ENCODE measurements at places on chromosomes 5 and 9.

DNA sequence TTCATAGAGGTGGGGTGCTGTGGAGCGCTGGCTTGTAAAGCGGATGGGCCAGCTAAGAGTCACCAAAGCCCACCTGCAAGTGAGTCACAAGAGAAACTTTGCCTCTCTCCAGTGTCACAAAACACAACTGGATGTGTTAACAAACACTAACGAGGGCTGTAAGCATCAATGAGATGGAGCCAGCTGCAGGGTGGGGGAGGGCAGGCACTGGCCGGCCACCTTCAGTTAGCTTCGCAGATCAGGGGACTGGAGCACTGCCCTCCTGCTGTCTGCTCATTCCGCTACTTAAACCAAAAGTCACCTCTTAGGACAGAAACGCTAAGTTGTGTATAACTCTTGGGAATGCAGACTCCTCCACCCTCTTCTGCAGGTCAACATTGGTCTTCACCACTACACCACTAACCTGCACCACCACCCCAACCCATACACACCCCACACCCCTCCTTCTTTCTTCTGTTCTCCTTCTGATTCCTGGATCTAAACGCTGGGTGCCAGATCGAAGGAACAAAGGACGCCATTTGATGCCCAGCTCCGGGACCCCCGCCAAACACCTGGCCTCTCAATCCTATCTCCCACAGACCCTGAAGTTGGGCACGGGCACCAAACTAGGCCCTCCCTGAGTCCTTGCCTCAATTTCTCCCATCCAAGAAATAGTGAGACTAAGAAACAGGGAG lies 2.1 kb downstream of the ARSI start:
- no peak for DNase-seq

GRCh38 chr5:116842514-116842961 lies 267.9 kb upstream of the SEMA6A start:
- no peak for DNase-seq

- DNase-seq: no peak
These were observed 90.7 kb downstream of the LPAR1 start for GRCh38 chr9:110947491-110948044.

DNA sequence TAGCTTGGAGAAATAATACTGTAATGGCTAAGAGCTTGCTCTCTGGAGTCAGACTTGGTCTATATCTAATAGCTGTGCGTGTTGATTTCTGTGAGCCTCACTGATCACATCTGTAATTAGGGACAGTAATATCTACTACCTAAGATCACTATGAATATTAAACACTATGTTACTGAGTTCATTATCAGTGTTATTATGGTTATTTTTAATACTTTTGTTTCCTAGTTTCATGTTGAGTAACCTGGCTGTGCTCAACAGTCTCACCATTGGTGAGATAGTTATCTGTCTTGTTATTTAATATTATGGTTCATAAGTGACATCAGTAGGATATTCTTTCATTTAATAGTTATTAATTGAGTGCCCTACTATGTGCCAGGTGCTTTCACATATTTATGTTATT lies 22.4 kb upstream of the CAVIN4 start:
- no peak for DNase-seq

DNA sequence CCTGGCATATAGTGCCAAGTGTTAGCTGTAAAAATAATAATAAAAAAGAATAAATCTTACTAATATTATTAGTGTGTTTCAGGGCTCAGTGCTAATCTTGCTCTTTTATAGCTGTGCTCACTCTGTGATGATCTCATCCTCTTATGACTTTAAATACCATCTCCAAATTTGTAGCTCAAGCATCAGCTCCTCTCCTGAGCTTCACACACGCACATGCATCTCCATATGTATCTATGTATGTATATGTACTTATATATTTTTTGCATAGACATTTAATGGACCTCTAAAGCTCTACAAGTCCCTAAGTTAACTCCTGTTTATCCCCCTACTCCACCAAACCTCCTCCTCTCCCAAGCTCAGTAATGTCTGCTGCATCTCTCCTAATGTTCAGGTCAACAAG lies 170.8 kb upstream of the NR3C1 start:
- DNase-seq: no peak

- no peak for DNase-seq
These were observed 87.5 kb downstream of the SLIT3 start for GRCh38 chr5:169213479-169213878.

GRCh38 chr9:93809204-93809940 lies 145.8 kb downstream of the BARX1 start:
- no peak for DNase-seq

- DNase-seq: no peak
These were observed 116.1 kb downstream of the ARL15 start for GRCh38 chr5:54194318-54194717.

- no peak for DNase-seq
These were observed 89.2 kb upstream of the GRHPR start for GRCh38 chr9:37333288-37333687.

- peak; percentile 0 for DNase-seq
These were observed 8.9 kb upstream of the FBXO38 start for GRCh38 chr5:148374690-148375360.

- no peak for DNase-seq
These were observed 9.7 kb upstream of the SREK1 start for GRCh38 chr5:66134407-66134861.

GRCh38 chr9:104958751-104959150 lies 30.8 kb upstream of the ABCA1 start:
- no peak for DNase-seq

All from C1 segment of cervical spinal cord (tissue), 14 donors.